ENCODE measurements at places on chromosomes 3 and 15.
A peak's percentile ranks its signal among the peaks of the same experiment; 100 is the strongest.

DNA sequence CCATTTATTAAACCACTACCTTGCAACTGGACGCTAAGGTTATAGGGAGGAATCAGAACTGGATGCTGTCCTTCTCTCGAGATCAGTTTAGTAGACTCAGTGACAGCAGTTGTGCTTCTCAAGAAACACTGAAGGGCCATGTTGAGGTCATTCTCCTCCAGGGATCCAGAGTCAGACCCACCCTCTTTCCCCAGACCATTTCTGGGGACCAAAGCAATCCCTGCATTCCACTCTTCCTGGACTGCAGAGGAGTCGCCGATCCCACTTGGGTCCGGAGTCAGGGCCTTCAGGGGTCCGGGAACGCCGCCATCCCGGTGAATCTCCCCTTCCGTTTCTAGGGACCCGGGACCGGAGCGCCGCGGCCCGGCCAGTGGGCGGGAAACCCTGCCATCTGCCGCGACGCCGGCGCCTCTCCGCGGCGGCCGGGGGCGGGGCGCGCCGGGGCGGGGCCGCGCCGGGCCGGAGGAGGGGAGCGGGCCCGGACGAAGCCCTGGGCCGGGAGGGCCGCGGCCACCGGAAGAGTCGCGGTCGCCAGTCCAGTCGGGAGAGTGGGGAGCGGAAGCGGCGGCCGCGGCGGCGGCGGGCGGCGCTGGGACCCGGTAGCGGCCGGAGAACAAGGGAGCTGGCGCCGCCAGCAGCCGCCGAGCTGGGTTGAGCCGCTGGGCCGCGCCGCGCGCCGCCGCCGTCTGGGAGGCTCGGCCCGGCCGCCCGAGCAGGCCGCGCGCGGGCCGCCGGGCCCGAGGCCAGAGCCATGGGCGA, at the start of gene DVL3:
DVL3 (plus strand) TSS at position 493 of the 759 bp plus-strand sequence; CDS start at position 752, 259 bp downstream.
- peak; percentile 30 for DNase-seq

DNA sequence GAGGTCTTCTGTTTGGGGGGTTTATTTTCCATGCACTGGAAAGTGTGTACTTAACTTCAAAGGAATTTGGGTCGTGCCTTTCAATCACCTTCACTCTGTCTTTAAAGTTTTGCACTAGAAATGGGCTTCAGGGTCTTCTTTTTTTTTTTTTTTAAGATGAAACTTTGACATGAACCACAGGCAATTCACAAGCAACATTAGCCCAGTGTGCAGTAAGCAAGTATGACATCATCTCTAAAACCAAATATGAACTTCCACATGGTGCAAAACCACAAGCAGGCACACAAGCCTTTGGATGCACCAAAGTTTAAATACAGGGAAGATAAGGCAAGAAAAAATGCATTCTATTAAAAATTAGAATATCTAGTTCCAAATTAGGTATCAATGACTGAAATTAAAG, 381.9 kb downstream of the ERC2 start:
- DNase-seq = no peak

- no peak for DNase-seq
Observed at GRCh38 chr3:186974824-186975313, 44.5 kb downstream of the ST6GAL1 start.

DNA sequence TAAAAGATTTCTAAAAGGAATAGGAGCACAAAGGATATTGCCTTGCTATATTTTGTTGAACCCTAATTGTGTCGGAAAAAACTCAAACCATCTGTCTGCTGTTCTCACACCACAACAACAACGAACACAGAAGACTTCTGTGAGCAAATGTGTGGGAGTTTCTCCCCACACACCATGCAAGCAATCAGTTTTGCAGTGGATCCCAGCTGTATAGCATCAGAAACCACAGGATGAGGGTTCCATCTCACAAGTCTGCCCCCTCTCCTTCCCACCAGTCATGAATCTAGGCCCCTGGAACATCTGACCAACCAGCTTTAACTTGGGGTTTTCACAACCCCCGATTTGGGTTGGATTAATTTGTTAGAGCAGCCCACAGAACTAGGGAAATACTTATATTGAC, 91.3 kb upstream of the SLC4A7 start:
- no peak for DNase-seq

GRCh38 chr3:186342197-186342596, 19.8 kb downstream of the DGKG start:
- no peak for DNase-seq

GRCh38 chr3:170473358-170473757, 54.7 kb downstream of the CLDN11 start:
- DNase-seq = no peak

GRCh38 chr3:55906896-55907295, 419.8 kb upstream of the WNT5A start:
- DNase-seq = no peak

DNA sequence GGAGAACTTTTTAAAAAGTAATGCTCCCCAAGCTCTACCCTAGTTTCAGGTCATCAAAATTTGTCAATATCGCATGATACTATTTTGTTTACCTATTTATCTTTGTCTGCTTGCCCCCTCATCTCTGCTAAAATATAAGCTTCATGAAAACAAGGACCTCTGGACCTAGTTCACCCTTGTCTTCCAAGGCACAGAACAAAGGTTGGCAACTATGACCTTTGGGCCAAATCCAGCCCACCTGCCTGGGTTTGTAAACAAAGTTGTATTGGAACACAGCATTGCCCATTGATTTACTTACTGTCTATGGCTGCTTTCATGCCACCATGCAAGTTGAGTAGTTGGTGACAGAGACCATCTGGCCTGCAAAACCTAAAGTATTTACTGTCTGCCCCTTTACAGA, 462.2 kb upstream of the SUCLG2 start:
- no peak for DNase-seq

- no peak for DNase-seq
Observed at GRCh38 chr3:111012388-111013248, 59.0 kb upstream of the NECTIN3 start.

GRCh38 chr3:125051715-125052581, 3.8 kb downstream of the HEG1 start:
- DNase-seq = peak; percentile 51

All from activated T-helper 9 cell treated with anti-CD3 and anti-CD28 coated beads, Interleukin-2, amount 50 U/mL, for 16 hours (primary cell).